Activated CD8-positive, alpha-beta memory T cell treated with anti-CD3 and anti-CD28 coated beads for 1 hour (primary cell): ENCODE measurements at places on chromosomes 1 and 21.

DNA sequence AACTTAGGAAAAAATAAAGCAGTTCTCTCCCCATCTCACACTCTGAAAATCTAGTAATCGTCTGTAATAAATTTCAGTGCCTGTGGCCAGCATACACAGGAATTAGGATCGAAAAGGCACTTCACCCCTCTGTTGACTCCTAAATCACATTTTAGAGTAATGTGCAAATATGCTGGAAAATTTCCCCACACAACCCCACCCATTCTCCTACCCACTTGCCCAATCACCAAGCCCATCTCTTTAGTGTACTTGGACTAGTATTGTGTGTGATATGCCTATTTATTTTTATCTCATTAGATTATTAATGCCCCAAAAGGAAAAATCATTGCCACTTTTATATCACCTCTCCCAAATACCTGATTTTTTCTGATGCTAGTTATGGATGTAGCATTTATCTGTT, 323.3 kb downstream of the ASTN1 start:
- DNase-seq, result no peak

- no peak for DNase-seq
Measured at GRCh38 chr1:157438146-157438545, 114.2 kb downstream of the FCRL5 start.

GRCh38 chr1:39900662-39901463, 854 bp downstream of the MYCL start:
- DNase-seq, result no peak

GRCh38 chr1:67609577-67610341, 75.2 kb upstream of the GADD45A start:
- no peak for DNase-seq

- DNase-seq, result peak; percentile 17
Measured at GRCh38 chr1:95116580-95117206, 462 bp upstream of the TLCD4 start.

DNA sequence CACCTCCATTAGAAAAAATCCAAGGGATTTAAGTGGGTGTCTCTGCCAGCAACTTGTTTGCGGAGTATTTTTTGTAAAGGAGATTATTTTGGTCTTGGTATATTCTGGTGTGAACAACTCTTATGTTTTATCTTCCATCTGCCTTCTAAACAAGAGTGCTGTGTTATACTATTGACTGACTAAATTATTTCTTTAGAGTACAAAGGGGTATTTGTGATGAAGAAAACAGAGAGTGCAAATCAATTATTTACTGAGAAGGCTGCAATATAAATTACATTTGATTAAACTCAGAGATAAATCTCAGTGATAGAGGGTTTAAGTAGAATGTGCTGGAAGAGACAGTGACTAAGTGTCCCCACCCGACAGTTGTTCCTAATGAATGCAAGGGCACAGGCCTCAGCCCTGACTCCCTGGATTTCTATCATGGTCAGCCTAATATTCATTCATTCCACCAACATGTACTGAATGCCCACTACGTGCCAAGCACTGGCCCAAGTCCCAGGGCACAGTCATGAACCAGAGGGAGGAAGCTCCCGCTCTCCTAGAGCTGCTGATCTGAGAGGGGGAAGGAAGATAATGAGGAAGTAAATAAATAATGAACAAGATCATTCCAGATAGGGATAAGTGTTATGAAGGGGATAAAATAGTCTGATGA, 196.9 kb upstream of the C8B start:
- no peak for DNase-seq

GRCh38 chr1:153565529-153566374, at the start of gene S100A2:
Gene S100A2, minus strand, starts transcription at chr1:153565844. Its CDS starts 1,967 bp downstream, at chr1:153563877.
- no peak for DNase-seq

- DNase-seq, result no peak
Measured at GRCh38 chr21:44701541-44701940, 4.6 kb downstream of the KRTAP10-12 start.

DNA sequence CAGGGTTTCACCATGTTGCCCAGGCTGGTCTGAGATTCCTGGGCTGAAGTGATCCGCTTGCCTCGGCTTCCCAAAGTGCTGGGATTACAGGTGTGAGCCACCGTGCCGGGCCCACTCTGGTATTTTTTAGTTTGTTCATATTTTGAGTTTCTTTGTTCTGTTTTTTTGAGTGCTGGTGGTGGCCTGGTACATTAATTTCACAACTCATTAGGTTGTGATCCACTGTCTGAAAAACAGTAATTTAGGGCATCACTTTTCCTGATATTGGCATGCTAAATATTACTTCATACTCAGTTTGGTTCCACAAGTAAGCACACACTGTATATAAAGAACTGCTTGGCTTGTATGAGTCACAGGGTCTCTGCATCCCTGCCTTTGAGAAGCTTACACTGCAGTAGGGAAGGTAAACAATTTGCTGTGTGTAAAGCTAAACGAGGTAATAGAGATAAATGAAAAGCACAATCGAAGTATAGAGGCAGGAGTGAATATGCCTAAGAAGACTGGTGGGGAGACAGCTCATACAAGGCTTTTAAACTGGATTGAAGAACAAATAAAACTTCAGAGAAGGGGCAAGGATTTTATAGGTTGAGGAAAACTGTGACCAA, 7.7 kb downstream of the SNX27 start:
- DNase-seq, result no peak

DNA sequence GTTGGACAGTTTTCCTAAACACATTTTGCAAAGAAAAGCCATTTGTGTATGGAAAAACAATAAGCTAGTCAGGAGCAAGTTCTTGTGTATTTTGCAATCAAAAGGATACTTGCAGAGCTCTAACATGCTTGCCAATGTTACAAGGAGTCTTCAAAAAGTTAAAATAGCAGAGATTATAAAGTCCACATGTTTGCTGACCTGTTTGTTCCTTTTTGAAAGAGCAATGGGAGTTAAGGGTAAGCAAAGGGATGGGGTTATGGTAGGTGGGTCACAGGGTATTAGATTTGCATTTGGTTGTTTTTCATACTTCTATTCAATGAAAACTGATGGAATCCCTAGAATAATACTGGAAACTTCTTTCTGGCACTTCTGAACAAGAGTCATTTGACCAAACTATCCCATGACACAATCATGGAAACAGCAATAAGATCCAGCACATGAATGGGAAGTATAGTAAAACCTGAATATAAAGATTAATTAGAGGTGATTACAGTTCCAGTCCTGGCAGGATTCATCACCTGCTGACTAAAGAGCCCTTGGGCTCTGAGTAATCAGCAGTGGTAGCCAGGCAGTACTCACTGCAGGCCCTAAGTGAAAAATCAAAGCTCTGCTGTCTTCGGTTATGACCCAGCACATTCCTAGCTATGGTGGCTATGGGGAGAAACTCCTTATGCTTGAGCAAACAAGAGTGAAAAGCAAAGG, 27.1 kb upstream of the ZC3H11B start:
- DNase-seq, result no peak

GRCh38 chr1:44015206-44015605, 16.1 kb downstream of the SLC6A9 start:
- DNase-seq, result no peak

DNA sequence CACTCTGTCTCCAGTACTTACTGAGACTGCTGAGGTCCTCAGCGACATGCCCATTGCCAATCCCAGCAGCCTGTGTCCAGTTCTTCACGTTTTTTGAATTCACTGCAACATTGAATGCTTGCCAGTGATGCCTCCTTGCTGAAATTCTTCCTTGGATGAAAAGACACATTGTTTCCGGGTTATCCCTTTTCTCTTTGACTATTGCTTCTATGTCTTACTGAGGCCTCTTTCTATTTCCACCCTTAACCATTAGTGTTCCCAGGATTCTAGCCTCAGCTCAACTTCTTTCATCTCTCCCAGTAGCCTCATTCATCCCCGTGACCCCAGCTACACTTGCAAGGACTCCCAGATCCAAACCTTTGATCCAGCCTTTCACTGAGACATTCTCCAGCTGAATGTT, 46.5 kb upstream of the KIF26B start:
- DNase-seq, result no peak

DNA sequence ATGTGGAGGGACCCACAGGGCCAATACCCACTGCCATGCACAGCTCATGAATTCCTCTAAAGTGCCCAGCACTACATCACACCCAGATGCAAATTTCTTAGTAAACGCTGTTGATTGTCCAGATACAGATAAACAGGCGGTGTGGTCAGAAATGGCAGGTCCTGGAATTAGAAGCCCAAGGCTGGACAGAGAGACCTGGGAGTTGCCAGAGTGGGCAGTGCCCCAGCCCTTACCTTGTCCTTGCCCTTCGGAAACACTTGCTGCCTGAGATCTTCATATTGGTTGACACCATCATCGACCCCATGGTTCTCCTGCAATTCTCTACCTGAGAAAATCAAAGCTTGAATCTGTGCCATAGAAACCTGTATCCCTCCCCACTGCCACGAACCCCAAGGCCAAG, 149.3 kb upstream of the ETV3 start:
- DNase-seq, result no peak

DNA sequence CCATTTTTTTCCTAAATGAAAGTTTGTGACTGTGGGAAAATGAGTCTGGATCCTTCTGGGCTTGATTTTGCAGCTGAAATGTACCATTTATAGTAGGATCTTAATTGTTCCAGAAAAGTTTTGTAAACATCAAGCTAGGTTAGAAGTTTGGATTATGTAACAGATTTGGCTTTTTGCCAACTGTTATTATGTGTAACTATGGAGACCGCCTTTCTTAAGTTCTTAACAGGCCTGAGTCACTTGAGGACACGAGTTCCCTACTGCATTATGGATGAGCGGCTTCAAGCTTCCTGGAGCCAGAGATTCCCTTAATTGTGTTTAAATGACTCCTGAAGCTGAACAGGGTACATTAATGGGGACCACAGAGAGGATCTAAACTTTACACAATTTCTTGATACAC, 22.2 kb downstream of the SLC25A33 start:
- DNase-seq, result no peak

- DNase-seq, result no peak
Measured at GRCh38 chr1:20723537-20724363, 5.9 kb upstream of the KIF17 start.

DNA sequence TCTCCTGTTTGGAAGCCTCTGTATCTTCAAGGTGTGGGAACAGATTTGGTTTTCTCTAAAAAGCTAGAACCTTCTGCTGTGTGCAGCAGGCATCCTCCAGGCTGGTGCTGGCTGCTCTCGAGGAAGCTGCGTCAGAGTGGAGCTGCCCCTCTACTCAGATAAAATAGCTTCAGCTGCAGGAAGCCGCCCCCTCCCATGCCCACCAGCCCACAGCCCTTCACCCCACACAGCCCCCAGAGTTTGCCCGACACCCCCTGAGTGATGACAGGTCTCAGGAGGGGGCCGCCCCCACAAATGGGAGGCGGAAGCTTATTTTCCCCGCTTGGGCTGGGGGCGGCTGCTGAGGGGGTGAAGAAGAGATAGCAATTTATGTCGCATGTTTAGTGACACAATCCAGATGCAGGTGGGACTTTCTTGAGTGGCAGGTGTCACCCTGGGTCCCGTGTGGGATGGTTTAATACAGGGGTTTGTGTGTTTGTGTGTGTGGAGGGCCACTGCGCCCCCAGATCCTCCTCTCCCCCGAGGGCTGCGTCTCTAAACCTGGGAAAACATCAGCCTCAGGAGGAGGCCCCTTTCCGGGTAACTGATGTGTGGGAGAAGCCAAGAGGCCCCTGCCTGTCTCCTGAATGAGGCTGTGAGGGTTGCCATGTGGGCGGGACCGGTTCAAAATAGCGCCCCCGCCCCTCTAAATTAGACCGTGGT, 55.4 kb downstream of the STUM start:
- DNase-seq, result no peak

- no peak for DNase-seq
Measured at GRCh38 chr1:200774735-200775444, 36.2 kb downstream of the CAMSAP2 start.

DNA sequence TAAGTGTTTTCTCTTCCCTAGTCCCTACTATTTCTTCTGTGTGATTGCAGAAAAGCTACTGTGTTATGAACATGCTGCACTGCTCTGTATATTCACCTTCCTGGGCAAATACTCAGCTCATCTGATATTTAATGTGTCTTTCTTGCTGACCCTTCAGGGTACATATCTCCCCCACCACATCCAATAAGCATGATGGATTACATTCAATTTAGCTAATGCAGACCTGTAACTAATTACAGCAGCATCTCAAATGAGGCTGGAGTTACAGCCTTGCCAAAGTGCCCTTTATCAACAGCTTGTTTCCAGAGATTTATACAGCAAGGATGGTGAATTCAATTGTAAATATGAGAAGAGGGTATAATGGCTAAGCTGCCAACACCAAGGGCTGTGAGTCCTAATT, 144.0 kb downstream of the KCNH1 start:
- no peak for DNase-seq

DNA sequence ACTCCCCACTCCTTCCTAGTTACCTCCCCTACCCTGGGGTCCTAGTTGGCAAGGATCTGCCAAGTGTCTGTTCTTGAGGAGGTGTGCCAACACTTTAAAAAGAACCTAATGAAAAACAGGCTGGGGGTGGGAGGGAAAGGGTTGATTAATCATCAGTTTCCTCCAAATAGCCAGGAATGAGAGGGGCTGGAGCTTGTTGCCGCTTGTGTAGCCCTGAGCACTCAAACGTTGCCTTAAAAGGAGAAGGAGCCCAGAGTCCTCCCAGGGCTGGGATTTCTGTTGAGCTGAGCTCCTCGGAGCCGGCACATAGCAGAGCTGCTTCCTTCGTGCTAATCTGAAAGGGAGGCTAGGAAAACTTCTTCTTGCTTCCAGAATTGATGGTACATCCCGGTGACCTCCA, 15.9 kb downstream of the SHISA4 start:
- no peak for DNase-seq

GRCh38 chr1:223815865-223816264, 29.9 kb downstream of the TP53BP2 start:
- no peak for DNase-seq

- DNase-seq, result no peak
Measured at GRCh38 chr1:30678209-30678608, 45.2 kb downstream of the MATN1 start.

GRCh38 chr1:230152999-230153398, 86.0 kb downstream of the GALNT2 start:
- no peak for DNase-seq

GRCh38 chr1:225879521-225880221, 2.5 kb downstream of the TMEM63A start:
- DNase-seq, result no peak

DNA sequence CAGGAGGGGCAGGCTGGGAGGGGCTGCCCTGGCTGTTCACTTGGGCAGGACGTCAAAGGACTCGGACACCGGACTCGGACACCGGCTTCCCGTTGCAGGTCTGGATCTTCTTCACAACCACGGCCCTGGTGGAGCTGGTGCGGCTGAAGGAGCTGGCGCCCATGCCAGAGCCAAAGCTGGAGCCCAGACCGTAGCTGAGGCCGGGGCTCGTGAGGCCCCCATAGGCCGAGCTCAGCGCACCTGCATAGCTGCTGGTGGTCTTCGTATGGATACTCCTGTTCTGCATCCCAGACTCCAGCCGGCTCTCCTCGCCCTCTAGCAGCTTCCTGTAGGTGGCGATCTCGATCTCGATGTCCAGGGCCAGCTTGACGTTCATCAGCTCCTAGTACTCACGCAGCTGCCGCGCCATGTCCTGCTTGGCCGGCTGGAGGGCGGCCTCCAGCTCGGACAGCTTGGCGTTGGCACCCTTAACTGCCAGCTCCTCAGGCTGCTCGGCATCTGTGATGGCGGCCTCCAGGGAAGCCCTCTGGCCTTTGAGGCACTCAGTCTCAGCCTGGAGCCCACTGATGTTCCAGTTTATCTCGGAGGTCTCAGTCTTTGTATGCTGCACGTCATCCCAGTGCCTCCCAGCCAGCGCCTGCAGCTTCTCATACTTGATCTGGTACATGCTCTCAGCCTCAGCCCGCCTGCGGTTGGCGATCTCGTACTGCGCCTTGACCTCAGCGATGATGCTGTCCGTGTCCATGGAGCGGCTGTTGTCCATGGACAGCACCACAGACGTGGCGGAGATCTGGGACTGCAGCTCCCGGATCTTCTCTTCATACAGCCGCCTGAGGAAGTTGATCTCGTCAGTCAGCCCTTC, 15.1 kb upstream of the KLF17 start:
- DNase-seq, result no peak

GRCh38 chr1:112337028-112337531, 58.9 kb upstream of the CTTNBP2NL start:
- no peak for DNase-seq
